ENCODE measurements at places on chromosomes 16 and 17. TPM values are rescaled to one million over a fixed set of nuclear protein-coding genes. Genes with fewer than 3 reads are reported as not detected.
A peak's percentile ranks its signal among the peaks of the same experiment; 100 is the strongest.

The IGF2BP1 gene
- not detected for total RNA-seq

The FOXL1 gene
- total RNA-seq, result 2.1 TPM

The GSPT1 gene
- 29.9 TPM for total RNA-seq

The TEKT1 gene
- total RNA-seq, result not detected

GRCh38 chr16:88539652-88540345 lies 30.4 kb upstream of the ZC3H18 start:
- no peak for DNase-seq
- no peaks in the 10 kb centered on the region for H3K36me3 ChIP-seq
- H3K4me1 ChIP-seq, result peaks cover 9% of the 10 kb centered on the region
- no peak overlapping the region for H3K27ac ChIP-seq

GRCh38 chr17:45299361-45299760 lies 17.5 kb downstream of the MAP3K14 start:
- H3K27ac ChIP-seq, result peak overlapping the region; percentile 87
- no peak overlapping the region for H3K4me3 ChIP-seq
- no peak for DNase-seq
- peaks cover 69% of the 10 kb centered on the region for H3K4me1 ChIP-seq
- H3K36me3 ChIP-seq, result no peaks in the 10 kb centered on the region

DNA sequence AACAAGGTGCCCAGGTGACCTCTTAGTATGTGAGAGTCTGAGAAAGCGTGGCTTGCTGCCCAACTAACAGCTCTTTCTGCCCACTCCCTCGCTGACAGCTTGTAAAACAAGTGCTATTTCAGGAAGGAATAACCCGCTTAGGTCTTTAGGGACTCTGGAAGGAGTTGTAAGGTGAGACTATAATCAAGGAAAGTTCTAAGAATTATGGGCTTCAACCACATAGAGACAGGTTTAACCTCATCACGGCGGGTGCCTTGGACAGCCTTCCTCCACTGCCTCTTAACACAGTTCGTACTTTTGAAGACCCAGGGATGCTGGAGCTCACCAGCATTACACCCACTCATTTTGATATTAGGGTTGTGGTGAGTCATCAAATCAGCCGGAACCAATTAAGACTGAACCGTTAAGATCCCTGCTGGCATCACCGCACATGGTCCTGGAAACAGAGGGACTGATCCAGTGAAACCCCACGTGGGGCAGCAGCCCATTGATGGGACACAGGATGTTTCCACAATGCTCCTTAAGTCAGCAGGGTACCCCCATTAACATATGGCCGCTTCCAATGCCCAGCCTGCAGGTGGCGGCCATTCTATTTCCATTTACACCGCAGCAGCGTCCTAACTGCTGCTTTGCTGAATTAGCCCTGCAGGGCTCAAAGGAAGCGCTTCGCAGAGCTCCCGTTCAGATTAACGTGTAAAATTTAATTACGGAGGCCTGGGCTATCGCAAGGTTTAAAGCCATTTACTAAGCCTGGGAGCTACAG lies 176.6 kb upstream of the SDK2 start:
- DNase-seq, result peak; percentile 23
- no peaks in the 10 kb centered on the region for H3K4me1 ChIP-seq
- peaks cover 6% of the 10 kb centered on the region for H3K27me3 ChIP-seq
- no peaks in the 10 kb centered on the region for H3K36me3 ChIP-seq

- peak overlapping the region; percentile 72 for H3K4me3 ChIP-seq
- H3K27ac ChIP-seq, result peak overlapping the region; percentile 89
- DNase-seq, result no peak
Observed at GRCh38 chr17:45135978-45136791, 698 bp downstream of the ACBD4 start.

- H3K27me3 ChIP-seq, result no peaks in the 10 kb centered on the region
- no peak overlapping the region for H3K27ac ChIP-seq
- H3K36me3 ChIP-seq, result no peaks in the 10 kb centered on the region
- H3K4me3 ChIP-seq, result no peak overlapping the region
Observed at GRCh38 chr17:80430446-80431245, 15.7 kb downstream of the ENDOV start.

GRCh38 chr16:87458424-87458915 lies 34.4 kb downstream of the ZCCHC14 start:
- no peak overlapping the region for H3K4me3 ChIP-seq
- no peak overlapping the region for H3K27ac ChIP-seq
- H3K4me1 ChIP-seq, result peaks cover 19% of the 10 kb centered on the region
- H3K36me3 ChIP-seq, result no peaks in the 10 kb centered on the region

GRCh38 chr17:50665838-50666237 lies 31.2 kb downstream of the ABCC3 start:
- no peak overlapping the region for H3K4me3 ChIP-seq
- H3K27ac ChIP-seq, result no peak overlapping the region
- no peaks in the 10 kb centered on the region for H3K36me3 ChIP-seq
- peaks cover 19% of the 10 kb centered on the region for H3K4me1 ChIP-seq
